ENCODE measurements at places on chromosomes 7 and 10. TPM values are rescaled to one million over a fixed set of nuclear protein-coding genes. Genes with fewer than 3 reads are reported as not detected.

Gene SEPTIN14
- total RNA-seq = not detected

Gene EPHB6
- 18.1 TPM for total RNA-seq

Gene LRRC18
- total RNA-seq = not detected

Gene RSPH10B
- not detected for total RNA-seq

Gene CPXM2
- total RNA-seq = 3.3 TPM

Gene SPOCK2
- 1.5 TPM for total RNA-seq

Gene CYP3A4
- total RNA-seq = 0.24 TPM

Gene COL17A1
- 204 TPM for total RNA-seq

Gene EN2
- not detected for total RNA-seq

Gene KCND2
- total RNA-seq = not detected

Gene GRM8
- not detected for total RNA-seq

Gene ASZ1
- total RNA-seq = not detected

Gene DYDC2
- total RNA-seq = not detected

Gene LMBR1
- 32.6 TPM for total RNA-seq

Gene TRA2A
- 74.9 TPM for total RNA-seq

Gene COBL
- total RNA-seq = 10.4 TPM

Gene PALD1
- 4.6 TPM for total RNA-seq

Gene ASAH2B
- 2.7 TPM for total RNA-seq

Gene TUBAL3
- 0.12 TPM for total RNA-seq

Gene STEAP1B
- 2.0 TPM for total RNA-seq

Gene VWA2
- total RNA-seq = 3.5 TPM

Gene KIAA1217
- 69.4 TPM for total RNA-seq

Gene EPDR1
- total RNA-seq = 0.64 TPM

Gene CPA4
- total RNA-seq = 9.4 TPM

Gene EPC1
- total RNA-seq = 15.0 TPM

Gene CCDC172
- total RNA-seq = not detected

Gene CALHM1
- total RNA-seq = 0.04 TPM

Gene CALHM3
- total RNA-seq = not detected

Gene YAE1
- total RNA-seq = 12.0 TPM

Gene RPEL1
- not detected for total RNA-seq

Gene LIPK
- total RNA-seq = 3.3 TPM

Gene CRPPA
- 0.80 TPM for total RNA-seq
